ENCODE measurements at places on chromosomes 7 and 10. TPM values are rescaled to one million over a fixed set of nuclear protein-coding genes. Genes with fewer than 3 reads are reported as not detected.

Gene CABCOCO1
- not detected for polyA plus RNA-seq

Gene CDK1
- 2.2 TPM for polyA plus RNA-seq

Gene SFMBT2
- polyA plus RNA-seq, result 3.3 TPM

Gene RBP4
- 8.2 TPM for polyA plus RNA-seq
